Stimulated activated CD8-positive, alpha-beta memory T cell treated with anti-CD3 and anti-CD28 coated beads, Interleukin-15, amount 100 ng/mL, for 1 hour (primary cell): ENCODE measurements at places on chromosomes 6 and 20.

- no peak for DNase-seq
Measured at GRCh38 chr6:116572162-116572561, 858 bp downstream of the RWDD1 start.

DNA sequence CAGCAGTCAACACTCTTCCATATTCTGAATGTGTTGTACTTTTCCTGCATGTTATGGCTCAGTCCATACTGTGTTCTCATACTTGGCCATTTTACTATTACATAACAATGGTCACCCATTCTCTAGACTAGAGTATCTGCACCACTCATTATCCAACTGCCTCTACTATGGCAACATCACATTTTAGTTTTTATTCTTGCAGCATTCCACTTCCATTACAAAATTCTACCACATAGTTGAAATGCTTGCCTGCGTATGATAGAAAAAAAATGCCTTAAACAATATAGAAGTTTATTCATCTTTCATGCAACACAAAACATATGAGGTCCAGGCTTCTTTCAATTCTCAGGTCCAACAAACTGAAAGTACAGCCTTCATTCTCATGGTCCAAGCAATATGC lies 128.0 kb downstream of the TENT5A start:
- no peak for DNase-seq

- no peak for DNase-seq
Measured at GRCh38 chr6:41957117-41957516, 15.5 kb upstream of the CCND3 start.

DNA sequence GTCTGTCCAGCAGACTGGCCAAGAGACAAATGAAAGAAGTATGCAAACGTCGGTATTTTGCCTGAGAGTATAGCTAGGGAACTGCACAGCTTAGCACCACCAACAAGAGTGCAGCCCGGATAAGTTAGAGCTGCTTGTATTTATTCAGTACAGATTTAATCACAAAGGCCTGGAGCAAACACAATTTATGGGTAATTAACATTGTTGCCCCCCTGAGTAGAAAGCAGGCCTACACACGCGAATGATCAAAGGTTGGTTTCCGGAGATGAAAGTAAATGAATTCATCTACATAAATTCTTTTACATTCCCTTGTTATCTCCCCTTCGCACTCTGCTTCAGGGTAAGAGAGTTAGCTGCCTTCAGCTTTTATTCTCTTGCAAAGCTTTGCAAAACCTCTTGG lies 24.7 kb upstream of the CRISP1 start:
- DNase-seq: no peak

GRCh38 chr20:46342451-46343347 lies 34.4 kb upstream of the CDH22 start:
- no peak for DNase-seq

DNA sequence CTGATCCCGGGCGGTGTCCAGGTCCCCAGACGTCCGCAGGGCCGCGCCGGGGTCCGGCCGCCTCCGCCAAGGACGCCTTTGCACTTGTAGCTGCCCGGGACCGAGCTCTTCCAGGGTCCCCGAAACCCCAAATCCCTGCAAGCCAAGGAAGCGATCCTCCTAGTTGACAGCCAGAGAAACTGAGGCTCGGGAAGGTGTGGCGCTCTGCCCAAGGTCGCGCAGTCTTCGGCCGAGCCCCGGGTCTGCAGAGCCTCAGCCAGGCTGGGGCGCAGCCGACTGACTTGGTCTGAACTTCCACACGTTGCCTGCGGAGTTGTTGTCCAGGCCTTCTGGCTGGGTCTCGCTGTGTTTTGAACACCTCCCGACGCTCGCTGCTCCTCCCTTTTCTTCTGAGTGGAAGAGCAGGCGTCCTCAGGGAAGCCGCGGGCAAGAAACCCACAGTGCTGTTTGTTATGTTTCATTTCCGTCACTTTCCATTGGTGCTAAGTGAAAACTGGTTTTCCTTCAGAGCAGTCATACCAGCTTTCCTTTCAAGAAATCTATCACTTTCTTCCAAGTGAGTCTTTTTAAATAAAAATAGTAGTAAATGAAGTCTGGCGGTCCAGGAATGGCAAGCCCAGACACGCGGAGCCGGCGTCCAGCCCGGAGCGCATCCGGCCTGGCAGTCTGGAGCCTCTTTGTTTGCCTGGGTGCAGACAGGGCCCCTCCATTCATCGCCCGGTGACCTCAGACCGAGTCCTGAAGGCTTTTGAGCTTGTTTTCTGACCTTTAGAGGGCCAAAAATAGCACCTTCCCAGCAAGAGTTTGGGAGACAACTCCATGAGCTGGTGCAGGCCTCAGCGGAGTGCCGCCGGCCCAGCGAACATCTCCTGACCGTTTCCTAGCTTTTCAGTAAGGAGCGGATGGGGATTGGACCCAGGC lies 698 bp downstream of the FAM210B start:
- DNase-seq: no peak

- no peak for DNase-seq
Measured at GRCh38 chr20:46237227-46237626, 71.1 kb downstream of the CDH22 start.

GRCh38 chr6:149451376-149452036 lies 33.3 kb downstream of the ZC3H12D start:
- DNase-seq: no peak
